ENCODE measurements at places on chromosomes 2 and 18.

DNA sequence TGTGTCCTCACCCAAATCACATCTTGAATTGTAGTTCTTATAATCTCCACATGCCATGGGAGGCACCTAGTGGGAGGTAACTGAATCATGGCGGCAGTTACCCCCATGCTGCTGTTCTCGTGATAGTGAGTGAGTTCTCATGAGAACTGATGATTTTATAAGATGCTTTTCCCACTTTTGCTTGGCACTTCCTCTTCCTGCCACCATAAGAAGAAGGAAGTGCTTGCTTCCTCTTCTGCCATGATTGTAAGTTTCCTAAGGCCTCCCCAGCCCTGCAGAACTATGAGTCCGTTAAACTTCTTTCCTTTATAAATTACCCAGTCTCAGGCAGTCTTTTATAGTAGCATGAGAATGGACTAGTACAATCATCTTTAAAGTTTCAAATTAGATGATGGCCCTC, 902.4 kb upstream of the PIK3C3 start:
- no peak for DNase-seq

DNA sequence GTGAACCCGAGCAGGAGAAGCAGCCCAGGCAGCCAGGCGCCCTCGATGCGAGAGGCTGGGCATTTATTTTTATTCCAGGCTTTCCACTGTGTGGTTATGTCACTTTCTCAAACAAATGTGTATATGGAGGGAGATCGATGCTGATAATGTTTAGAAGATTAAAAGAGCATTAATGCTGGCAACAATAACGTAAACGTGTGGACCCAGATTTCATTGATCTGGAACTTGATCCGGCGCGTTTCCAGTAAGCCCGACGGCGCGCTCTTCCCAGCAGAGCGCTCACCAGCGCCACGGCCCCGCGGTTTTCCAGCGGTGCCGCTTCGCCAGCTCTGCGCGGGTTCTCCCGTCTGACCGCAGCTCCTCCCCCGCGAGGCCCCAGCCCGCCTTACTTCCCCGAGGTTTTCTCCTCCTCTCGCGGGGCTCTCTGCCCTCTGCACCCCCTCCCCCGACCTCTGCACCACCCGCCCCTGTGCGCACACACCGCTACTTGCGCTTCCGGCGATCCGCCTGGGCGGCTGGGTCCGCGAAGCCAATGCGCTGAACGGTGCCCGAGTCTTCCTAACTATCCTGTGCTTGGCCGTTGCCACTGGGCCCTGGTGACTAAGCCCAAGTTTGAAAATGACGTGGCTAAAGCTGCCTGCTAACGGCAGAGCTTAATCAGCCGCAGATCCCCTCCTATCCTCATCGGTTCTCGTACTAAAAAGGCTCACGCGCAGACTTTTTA, 6.1 kb downstream of the ONECUT2 start:
- no peak for DNase-seq

DNA sequence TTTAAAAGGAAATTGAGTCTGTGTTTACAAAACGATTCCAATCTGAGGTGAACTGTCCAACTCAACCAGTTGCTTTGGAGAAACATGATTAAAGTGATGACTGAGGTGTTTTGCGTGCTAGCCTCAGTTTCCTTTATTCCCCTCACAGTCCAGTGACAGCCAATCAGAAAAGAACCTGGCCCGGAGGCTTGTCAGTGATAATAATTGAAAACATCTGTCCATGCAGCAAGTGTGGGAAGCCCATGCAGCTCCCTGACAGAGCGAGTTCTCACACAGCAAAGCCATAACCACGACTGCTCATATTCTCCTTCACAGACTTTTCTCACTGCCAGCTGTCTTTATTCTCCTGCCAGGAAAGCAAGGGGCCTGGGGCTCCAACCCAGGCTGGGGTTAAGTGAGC, 613.4 kb downstream of the ARHGAP15 start:
- DNase-seq, result no peak

- no peak for DNase-seq
Measured at GRCh38 chr2:99066075-99066958, 75.2 kb upstream of the C2orf15 start.

DNA sequence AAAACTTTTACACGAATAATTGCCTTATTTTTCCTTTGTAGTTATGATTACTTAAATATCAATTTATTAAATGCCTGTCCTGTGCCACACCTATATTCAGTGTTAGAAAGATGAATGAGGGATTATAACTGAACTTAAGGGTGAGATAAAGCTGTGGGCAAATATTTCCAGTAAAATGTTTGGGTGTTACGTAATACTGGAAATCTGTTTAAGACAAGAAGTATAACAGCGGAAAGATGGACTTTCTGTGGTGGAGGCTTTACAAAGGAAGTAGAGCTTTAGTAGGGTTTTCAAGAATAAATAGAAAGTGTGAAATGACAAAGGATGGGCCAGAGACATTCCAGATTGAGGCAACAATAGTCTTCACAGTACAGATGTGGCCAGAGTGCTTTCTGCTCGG, 927.0 kb downstream of the DPP10 start:
- DNase-seq, result no peak

GRCh38 chr2:54726940-54727339, 3.5 kb downstream of the EML6 start:
- no peak for DNase-seq

- no peak for DNase-seq
Measured at GRCh38 chr2:64678771-64679590, 25.3 kb upstream of the SERTAD2 start.

DNA sequence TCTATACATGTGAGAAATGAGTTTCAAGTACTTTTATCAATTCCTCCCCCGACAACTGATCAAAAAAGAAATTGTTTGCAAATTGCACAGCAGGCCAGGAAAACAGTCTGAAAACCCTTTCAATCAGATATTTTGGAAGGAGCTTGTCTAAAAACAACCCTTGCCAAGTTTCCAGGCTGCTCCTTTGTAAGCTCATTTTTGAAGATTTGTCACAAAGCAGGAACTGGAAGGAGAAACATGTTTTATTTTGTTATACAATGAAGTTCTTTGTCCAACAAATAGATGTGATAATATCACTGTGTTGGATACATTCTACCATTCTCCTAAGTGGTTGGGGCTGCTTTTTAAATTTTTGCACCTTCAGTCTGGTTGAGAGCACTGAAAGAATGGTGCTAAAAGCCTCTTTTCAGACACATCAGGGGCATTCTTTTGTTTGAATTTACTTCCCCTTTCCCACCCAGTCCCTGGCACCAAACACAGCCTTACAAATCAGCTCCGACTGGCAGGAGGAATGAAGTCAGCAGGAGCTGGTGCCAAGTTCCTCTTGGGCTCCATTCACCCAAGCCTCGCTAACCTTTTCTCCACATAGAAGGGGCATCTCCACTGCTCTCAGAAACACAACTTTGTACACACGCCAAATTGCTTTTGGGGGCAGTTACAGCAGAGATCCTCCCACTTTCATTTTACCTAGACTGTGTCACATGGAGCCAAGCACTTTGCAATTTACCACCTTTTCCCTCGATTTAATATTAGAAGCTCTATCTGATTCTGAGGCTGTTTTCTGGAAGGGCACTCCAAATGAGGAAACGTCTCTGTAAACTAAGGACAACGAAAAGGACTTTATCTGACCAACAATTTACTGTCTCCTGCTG, 88.0 kb downstream of the C1D start:
- DNase-seq, result no peak

GRCh38 chr2:10880586-10881321, 31.0 kb upstream of the KCNF1 start:
- DNase-seq, result no peak

- no peak for DNase-seq
Measured at GRCh38 chr2:48364100-48364499, 165.9 kb upstream of the STON1 start.

DNA sequence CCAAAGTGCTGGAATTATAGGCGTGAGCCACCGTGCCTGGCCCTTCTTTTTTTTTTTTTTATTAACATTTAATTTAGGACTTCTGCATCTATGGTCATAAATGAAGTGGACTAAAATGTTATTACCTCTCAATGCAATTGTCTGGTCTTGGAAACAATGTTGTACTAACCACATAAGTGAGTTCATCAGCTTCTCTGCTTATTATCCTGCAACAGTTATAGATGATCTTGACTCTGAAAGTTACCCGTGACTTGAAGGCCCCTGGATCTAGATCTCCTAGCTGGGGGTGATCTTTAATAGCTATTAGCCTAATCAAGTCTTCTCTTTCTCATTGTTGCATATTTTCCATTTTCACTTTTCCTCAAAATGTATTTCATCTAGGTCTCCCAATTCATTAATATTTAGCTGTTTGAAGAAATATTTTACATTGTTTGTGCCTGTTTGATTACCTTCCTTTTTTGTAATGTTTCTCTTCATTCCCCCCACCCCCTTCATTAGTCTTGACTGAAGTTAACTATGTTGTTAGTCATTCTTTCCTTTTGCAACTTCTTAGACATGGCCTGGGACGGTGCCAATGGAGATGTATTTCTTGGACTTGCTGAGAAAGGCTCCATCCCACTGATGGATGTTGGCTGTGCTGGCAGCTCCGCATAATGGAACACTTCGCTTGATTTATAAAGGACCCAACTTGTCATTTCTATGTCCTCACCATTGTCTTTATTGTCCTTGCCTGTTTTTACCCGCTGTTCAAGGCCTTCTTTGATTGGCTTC, 141.6 kb upstream of the RIOK3 start:
- DNase-seq, result no peak

DNA sequence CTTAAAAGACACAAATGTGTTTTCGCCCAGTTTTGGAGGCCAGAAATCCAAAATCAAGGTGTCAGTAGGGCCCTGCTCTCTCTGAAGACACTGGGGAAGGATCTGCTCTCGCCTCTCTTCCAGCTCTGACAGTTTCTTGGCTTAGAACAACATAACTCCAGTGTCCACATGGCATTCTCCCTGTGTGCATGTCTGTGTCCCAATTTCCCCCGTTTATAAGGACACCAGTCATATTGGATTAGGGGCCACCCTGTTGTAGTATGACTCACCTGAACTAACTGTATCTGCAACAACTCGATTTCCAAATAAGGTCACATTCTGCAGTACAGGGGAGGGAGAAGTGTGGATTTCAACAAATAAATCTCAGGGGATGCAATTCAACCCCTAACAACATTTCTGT, 263.2 kb downstream of the SS18 start:
- DNase-seq, result no peak

DNA sequence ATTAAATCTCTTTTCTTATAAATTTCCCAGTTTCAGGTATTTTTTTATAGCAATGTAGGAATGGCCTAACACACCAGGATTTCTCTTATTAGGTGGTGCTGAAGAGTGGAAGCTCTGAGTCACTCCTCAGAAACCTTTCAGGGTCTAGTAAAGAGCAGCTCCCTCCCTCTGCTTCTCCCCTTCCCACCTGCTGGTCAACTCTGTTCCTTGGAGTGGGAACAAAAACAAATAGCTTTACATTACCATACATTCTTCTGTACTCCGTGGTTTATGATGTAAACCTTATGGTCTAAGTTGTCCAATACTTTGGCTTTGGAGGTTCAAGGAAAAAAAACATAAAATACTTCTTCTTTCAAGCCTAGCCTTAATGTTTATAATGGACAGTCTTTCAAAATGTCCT, 2.7 kb upstream of the IL1R1 start:
- DNase-seq, result no peak

DNA sequence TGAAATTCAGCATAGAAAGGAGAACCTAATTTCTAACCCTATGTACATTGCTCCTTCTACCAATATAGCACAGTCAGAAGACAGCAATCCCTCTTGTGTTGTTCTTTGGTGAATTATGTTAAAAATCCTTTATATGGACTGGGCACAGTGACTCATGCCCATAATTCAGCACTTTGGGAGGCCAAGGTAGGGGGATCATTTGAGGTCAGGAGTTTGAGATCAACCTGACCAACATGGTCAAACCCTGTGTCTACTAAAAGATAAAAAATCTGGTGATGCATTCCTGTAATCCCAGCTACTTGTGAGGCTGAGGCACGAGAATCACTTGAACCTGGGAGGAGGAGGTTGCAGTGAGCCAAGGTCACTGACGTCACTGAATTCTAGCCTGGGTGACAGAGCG, 195.6 kb downstream of the TMX3 start:
- no peak for DNase-seq

DNA sequence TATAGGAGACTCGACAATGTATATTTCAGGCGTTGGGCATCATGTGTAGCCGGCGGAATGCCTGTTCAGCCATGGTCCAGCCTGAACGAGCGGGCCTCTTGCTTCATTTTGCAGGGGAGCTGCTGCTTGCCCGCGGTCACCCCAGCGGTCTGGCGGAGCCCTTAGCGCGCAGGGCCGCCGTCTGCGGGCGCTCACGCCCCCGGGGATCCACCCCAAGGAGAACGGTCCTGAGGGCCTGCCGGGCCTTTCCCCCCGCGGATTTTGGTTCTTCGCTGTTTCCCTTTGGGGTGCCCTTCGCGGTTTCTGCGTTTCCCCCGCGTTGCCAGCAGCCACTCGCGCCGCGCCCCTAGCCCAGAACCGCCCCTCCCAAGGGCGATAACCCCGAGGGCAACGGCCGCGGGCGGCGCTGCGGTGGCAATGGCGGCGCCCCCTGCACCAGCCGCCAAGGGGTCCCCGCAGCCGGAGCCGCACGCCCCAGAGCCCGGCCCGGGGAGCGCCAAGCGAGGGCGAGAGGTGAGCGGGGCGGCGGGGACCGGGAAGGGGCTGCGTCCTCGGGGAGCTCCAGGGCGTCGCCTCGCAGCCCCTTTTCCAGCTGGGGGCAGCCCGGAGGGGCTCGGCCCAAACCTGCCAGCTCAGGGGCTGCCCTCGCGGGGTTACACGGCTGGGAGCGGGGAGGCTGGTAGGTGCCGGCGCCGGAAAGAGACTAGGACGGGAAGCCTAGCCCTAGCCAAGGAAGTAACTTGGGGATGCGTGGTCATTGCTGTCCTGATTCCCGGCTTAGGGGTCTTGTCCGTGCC, at the start of gene MFSD2B:
TSS of gene MFSD2B (plus strand) at position 406 of the 797 bp plus-strand sequence. CDS start at position 418, 12 bp downstream.
- no peak for DNase-seq

DNA sequence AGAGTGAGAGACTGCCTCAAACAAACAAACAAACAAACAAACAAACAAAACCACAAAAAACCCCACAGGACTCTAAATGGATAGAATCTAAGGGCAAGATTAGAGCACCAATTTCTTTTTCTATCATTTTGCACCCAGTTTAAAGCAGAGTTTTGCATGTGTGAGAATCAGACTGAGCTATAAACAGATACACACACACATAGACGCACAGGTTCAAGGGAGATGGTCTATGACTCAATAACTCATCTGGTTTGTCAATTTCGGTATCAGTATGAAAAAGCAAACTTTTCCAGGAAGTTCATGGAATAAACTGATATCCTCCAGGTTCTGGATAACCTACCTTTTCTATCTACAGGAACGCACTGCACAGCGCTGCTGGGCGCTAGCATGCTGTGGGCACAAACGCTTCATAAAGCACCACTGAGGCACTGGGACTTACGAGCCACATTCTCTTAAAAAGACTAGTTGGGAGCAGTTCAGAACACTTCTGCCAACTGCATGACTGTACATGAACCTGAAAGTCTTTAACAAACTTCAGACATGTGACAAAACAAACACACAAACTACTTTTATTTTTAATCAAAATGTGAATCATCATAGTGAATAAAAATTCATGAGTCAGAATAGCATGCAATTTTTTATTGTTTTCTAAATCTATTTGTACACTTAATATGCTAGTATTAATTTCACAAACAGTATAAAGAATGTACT, 46.6 kb downstream of the ID2 start:
- no peak for DNase-seq

- DNase-seq, result no peak
Measured at GRCh38 chr2:230757476-230757875, 44.8 kb downstream of the CAB39 start.

GRCh38 chr2:233936089-233936488, 18.9 kb downstream of the TRPM8 start:
- DNase-seq, result no peak

GRCh38 chr2:112004253-112004645, 50.8 kb upstream of the TMEM87B start:
- no peak for DNase-seq

- no peak for DNase-seq
Measured at GRCh38 chr2:241882091-241882625, 12.6 kb downstream of the RTP5 start.

GRCh38 chr2:133968446-133968845, 285.4 kb upstream of the MGAT5 start:
- no peak for DNase-seq
